ENCODE measurements at places on chromosomes 1 and 21.

GRCh38 chr1:248714248-248714647 lies 11.7 kb upstream of the OR14I1 start:
- no peak for DNase-seq

DNA sequence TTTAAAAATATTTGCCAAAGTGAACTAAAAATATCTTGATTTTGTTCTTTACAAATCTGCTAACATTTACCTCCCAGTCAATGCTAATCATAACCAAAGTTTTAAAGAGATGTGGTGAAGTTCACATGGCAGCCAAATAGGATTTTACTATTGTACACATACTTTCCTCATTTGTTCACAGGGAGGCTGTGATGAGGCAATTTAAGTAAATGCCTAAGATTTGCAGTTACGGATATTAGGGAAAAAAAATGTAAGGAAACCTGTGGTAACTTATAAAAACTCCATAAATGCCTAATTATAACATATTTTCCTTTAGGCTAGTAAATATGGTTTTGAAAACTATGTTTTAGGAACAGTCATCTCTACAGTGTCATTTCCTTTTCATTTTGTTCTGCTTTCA lies 32.4 kb downstream of the RGS5 start:
- no peak for DNase-seq

DNA sequence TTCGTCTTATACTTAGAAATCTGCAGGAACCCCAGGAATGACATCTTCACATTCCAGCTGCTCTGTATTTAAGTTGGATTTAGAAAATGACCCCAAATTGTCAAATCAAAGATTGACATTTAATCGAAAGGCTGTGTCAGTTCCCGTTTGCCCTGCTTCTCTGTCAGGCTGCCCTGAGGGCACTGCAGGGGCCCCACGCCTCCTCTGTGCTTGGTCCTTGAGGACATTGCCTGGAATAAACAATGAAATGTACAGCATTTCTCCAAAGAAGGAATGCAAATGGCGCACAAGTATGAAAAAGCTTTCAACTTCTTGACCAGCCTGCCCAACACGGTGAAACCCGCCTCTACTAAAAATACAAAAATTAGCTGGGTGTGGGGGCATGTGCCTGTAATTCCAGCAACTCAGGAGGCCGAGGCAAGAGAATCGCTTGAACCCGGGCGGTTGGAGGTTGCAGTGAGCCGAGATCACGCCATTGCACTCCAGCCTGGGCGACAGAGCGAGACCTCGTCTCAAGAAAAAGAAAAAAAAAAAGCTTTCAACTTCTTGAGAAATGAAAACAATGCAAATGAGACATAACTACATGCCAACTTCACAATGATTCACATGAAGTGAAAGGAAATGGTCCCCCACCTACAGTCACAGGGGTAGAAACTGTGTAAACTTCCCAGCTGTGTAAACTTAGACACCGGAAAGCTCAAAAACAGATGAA lies 3.0 kb downstream of the TMPRSS3 start:
- no peak for DNase-seq

DNA sequence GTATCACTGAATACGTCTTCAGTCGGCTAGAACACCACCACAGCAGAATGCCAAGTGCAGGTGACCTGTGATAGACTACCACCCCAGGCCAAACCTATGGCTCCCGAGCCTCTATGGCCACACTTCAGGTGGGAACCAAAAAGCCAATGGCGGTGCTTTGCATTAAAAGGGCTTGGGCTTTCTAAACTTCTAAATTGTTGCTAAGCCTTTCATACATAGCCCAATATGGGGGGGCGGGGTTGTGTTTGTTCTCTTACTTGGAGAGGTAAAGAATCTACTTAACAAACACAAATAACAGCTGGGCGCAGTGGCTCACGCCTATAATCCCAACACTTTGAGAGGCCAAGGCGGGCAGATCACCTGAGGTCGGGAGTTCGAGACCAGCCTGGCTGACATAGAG lies 19.7 kb downstream of the USP48 start:
- DNase-seq = no peak

DNA sequence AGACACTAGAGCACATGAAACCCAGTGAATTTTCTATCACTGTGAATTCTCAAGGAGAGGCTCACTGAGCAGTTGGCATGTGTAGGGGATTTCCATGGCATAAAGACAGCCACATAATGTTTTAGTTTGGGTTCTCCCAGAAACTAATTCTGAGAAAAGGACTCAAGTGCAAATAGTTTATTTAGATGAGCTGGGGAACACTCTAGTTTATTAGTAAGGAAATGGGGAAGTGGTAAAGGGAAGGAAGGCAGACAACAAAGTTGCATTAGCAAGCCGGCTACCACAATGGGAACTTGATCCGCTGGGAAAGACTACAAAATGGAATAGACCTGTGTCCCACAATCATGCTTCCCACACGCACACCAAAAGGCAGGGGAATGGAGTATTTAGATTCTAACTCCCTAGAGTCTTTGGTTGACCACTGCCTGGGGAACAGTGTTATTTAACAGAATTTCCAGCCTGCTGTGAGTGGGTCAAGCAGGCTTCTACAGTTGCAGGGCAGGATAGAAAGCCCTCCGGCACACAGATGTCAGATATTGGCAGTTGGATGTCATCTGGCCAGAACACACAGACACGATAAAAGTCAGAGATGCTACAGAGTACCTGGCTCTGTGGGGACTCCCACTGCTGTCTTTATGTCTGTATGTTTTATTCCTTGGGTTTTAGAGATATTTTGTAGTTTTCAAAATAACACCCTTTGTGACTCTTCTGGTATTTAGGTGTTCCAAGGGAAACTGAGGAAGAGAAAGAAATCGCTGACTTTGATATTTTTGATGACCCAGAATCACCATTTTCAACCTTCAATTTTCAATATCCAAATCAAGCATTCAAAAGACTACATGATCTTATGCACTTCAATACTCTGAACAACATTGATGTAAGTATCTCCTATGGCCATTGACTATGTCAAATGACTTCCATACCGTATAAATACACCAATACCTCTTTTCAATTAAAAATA lies 150.1 kb downstream of the PLA2G4A start:
- DNase-seq = no peak

DNA sequence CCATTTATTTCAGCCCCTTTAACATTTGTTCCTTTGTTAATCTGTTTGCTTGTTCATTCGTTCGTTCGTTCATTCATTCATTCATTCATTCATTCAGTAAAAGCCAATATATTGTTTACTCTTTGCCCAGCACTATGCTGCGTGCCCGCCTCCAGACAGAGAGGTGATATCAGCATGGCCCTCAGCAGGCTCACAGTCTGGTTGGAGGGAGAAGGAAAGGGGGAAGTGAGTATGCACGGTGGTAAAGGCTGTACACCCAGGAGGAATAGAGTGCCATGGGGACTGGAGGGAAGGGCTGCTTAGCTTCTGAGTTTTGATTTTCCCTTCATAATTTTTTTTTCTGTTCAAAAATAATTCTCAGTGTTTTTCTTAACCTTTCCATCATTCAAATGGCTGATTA lies 144.7 kb downstream of the NOS1AP start:
- no peak for DNase-seq

DNA sequence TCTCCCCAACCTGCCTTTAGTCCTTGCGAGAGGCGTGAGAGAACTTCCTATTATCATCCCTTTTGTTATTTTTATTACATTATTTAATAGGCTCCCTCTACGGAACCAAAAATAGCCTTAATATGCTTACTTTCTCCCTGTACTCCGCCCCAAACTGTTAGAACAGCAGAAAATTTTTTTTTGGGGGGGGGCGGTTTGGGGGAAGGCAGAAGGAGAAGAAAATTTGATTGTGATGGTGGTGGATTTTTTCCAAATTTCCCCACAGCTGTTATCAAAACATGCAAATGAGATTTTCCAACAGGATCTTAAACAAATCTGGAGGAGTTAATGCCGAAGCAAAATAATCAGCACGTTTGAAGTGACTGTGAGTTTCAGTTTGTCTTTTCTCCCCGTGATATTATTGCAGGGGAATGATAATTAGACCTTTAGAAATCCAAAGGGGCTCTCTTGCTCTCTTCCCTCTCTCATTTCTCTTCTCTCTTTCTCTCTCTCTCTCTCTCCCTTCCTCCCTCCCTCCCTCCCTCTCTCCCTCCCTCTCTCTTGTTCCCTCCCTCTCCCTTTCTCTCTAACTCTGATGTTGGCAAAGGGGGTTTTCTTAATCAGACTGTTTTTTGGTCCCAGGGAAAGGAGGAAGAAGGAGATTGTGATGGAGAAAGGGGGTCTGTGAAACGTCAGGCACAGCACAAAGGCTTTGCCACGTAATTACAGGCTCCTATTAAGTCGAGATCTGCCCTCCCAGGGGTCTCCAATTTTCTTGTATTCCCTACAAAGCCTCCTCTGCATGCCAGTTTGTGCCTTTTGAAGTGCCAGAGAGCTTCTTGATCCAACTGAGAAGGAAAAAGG lies 1.1 kb upstream of the PRRX1 start:
- DNase-seq = no peak

DNA sequence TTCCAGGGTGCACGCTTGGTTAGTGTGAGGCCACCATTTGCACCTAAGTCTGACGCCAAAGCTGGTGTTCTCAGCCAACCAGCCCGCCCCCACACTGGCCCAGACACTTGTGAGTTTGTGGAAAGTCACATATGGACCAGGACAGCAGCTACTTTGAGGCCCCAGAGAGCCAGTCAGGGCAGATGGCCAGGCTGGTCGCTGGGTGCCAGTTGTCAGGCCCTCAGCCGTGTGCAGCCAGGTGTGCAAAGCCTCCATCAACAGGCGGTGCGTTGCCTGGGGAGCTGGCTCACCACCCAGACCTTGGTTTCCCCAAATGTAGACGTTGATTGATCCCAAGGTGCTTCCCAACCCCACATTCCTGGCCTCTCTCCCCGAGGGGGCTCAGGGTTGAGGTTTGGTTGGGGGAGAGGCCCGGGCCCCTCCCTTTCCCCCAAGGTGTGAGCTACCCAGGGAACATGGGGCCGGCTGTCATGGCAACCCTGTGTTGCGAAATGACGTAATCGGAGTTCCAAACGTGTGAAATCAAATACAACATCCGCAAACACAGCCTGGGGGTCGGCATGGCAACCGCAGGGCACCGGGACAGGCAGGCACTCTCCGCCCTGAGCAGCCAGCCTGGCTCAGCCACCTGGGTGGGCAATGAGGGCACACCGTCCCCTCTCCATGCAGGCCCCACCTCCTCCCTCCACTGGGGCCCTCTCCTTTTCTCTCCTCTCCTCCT lies 42.2 kb upstream of the WNT4 start:
- peak; percentile 65 for DNase-seq

DNA sequence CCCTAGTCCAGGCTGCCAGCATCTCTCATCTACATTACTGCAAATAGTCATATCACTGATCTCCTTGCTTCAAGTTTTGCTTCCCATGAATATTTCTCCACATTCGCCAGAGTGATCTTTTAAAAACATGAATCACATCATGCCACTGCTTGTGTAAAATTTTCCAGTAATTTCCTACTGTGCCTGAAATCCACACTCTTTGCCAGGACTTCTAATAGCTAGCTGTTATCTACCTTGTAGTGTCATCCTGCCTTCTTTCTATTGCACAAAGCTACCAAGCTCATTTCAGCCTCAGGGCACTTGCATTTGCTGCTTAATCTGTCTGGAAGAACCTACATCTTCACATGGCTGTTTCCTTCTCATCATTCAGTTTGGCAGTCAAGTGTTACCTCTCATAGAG lies 33.9 kb upstream of the ZNF362 start:
- DNase-seq = no peak

- no peak for DNase-seq
Measured at GRCh38 chr1:218297867-218298266, 12.8 kb downstream of the RRP15 start.

DNA sequence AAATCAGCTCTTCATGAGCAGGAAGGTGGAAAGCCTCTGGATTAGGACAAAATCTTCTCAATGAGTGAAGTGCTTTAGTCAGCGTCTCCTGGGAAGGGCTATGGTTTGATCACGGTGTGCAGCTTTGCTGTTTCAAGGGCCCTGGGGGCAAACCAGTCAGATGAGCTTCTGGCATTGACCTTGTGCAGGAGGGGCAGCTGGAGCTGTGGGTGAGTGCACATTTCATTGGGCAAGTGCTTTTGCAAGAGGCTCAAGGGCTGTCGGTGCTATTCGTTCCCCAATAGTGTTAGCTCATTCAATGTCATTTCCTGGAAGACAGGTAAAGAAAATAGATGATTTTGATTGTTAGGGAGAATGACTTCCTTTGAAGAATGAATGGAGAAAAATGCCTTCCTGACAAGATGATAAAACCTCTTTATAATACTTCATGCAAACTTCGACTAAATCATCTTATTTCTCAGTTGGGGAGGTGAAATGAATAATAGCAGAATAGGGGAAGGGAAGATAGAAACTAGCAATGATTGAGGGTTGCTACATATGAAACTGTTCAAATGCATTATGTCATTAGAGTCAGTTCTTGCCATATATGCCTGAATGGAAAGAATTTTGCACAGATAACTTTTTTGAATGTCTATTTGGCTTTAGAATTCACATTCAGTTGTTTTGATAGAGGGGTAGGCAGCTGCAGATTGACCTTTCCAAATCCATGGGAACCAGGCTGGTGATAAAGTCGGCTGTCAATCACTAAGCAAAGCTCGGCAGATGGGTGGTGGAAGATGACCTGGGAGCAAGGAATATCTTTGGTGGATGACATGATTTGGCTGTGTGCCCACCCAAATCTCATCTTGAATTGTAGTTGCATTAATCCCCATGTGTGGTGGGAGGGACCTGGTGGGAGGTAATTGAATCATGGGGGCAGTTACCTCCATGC lies 12.9 kb upstream of the DISC1 start:
- DNase-seq = no peak

GRCh38 chr1:145827966-145828365 lies 4.0 kb downstream of the POLR3C start:
- DNase-seq = no peak

- peak; percentile 34 for DNase-seq
Measured at GRCh38 chr1:214604523-214604922, 1.5 kb downstream of the CENPF start.

DNA sequence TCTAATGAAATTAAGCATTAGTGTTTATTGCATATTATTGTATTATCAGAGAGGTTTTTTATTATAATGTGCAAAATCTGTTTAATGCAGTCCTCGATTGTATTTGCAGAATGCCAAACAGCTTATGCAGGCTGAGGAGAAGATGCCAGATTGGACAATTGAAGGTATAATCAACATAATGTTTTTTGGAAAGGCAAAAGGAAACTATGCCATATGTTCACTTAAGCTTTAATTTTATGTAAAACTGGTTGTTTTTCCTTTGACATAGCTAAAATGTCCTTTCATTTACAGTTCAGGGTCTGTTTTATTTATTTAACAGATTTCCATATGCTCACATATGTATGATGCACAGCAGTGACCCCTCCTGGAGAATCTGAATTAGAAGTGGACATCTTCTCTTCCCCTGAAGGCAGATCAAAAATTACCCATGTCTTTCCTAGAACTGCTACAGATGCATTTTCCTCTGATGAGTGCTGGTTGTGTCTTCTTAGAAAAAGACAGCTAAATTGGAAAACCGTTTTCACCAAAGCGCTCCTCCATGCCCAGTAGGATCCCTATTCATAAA lies 143.5 kb upstream of the USH2A start:
- peak; percentile 44 for DNase-seq

GRCh38 chr1:67759692-67760029 lies 73.6 kb downstream of the GNG12 start:
- DNase-seq = no peak
